ENCODE measurements at places on chromosomes 5 and 9.
A peak's percentile ranks its signal among the peaks of the same experiment; 100 is the strongest.

- DNase-seq: no peak
Measured at GRCh38 chr5:32504329-32504988, 59.9 kb upstream of the ZFR start.

DNA sequence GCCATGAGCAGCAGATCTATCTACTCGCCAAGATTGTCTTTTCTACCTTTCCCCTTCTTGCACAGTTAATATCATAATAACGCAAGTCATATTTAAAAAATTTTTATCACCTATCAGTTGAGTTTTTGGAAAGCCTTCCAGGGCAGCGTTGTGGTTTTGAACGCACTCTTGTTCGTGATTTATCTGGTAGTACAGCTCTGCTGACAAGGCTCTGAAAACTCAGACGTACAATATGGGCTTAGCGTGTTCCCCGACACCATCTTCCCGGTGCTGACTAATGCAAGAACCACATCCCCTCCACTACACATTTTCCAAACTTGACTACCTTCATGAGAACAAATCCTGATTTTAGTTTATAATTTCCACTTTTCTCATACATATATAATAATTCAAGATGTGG is 1.6 kb upstream of the NFIL3 start:
- DNase-seq: no peak

DNA sequence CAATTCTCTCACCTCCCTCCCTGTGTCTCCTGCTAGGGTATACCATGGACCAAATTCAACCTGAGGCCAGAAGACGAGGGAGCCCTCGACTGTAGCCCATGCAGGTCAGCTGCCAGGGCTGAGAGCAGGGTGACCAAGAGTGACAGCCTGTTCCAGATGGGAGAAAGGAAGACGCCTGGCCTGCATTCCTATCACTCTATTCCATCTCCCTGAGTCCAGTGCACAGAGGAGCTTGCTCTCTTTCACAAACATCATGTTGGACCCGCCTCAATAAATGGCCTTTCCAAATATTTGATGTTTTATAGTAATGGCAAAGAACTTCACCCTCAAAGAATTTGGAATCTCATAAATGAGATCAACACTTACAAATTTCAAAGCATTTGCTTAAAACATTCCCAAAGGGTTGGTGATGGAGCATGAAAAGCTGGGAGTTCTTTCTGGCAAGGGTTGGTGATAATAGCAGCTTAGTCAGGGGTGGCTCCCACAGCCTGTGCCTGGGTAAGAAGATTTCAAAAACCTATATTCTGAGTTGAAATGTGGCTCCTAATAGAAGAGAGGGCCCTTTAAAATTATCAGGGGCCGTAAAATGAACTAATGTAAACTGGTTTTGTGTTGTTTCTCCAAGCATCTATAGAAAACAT is 393.1 kb downstream of the EFNA5 start:
- DNase-seq: no peak

DNA sequence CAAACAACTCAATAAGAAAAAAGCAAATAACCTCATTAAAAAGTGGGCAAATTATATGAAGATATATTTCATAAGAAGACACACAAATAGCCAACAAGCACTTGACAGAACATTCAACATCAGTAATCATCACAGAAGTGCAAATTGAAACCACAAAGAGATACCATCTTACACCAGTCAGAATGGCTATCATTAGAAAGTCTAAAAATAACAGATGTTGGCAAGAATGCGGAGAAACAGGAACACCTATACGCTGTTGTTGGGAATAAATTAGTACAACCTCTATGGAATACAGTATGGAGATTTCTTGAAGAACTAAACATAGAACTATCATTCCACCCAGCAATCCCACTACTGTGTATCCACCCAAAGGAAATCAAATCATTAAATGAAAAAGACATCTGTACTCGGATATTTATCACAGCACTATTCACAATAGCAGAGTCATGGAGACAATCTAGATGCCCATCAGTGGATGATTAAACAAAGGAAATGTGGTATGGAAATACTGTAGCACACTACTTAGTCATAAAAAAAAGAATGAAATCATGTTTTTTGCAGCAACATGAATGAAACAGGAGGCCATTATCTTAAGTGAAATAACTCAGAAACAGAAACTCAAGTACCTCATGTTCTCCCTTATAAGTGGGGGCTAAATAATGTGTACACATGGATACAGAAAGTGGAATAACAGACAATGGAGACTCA is 106.8 kb upstream of the FST start:
- DNase-seq: no peak

DNA sequence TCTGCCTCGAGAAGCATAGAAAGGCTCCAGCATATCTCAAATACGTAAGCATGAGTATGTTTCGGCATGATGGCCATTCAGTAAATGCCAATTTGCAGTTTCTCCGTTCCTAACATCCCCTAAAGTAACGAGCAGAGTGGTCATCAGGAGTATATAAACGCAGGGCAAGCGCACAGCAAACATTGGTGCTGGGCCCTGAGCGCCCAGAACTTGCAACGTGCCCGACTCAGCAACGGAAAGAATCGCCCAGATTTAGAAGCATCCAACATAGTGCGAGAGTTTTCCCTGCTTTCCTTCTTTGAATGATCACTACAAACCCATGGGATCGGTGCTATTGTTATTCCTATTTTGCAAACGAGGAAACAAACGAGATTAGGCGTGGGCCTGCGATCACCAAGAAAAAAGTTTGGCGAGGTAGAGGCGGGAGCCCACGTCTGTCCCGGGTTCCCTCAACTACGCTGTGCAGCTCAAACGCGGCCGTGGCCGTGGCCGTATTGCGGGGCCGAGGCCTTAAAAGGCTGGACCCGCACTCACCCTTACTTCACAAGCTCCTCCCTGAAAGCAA is 505 bp downstream of the RPS14 start:
- no peak for DNase-seq

GRCh38 chr9:88991066-88992034 is at the start of gene S1PR3:
TSS of gene S1PR3 (plus strand) at chr9:88991468. CDS start at chr9:89001201, 9,733 bp downstream.
- DNase-seq: peak; percentile 65

DNA sequence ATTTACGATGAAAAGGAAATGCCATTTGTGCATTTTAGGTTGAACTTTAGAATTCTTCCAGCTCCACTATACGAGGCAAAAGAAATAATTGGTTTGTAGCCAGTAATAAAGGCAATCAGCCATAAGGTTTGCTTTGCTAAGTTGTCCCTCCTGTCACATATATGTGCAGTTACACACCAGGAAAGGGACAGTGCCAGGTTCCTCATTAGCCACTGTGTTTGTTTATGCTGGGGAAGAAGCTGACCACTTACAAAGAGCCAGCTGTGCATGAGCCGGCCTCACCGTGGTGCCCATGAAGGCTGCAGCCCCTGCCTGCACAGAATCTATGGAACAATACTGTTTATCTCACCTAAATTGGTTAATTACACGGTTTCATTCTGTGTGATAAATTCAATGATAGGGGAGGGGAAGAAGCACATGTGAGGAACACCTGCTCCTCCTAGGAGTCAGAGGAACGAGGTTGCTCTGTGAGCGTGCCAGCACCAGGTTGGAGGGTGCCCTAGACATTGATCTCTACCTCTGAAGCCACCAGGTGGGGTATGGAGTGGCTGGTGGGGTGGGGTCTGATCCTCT is 173.8 kb upstream of the DAP start:
- no peak for DNase-seq

DNA sequence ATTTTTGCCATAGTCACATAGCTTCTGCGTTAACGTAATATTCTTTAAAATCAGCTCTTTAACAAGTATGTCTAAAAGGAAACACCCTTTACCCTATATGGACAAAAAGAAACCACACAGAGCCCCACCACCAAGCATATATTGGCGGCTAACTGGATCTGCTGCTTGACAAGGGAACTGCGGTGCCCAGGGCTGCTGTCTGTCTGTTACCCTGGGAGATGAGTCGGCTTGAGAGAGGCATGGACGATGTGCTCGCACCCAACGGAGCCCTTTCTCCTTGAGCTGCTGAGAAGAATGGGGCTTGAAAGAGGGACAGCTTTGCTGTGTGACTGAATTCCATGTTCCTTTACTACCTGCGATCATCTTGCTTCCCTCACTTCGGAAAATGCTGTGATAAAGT is 158.6 kb upstream of the SHB start:
- DNase-seq: no peak

DNA sequence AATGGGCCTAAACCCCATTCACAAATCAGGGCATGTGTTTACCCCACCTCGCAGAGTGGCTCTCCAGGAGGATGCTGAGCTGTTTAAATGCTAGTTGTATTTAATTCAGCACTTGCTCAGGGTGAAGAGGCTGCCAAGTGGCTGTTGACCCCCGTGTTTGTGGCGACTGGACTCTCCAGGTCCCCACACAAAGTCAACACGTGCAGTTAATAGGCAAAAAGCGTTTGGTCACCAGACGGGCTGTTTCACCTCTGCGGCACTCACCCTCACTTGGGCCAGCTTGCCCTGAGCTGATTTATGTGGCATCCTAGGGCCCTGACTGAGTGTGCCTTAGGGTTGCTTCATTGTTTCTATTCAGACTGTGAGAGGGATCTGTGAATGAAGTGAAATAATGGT is 152.3 kb downstream of the GAS1 start:
- no peak for DNase-seq

DNA sequence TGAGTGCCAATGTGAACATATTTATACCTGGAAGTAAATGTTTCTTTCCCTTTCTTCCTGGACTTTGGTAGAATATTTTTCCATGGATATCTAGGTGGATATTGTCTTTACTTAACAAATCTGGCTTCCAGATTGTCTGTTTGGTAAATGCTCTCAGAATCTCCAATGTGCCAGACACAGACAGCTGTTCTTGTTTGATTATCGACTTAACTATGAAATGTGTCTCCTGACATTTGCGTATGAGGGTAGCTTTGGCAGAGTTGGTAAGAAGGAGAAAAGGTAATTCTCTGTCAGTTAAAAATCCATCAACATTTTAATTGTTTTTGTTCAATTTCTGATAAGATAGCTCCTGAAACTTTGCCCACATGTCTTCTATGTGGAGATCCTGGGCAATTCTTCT is 196.4 kb upstream of the NUDT12 start:
- no peak for DNase-seq

- DNase-seq: no peak
Measured at GRCh38 chr5:140855772-140856674, at the start of gene PCDHA10. TSS of gene PCDHA10 (plus strand) at chr5:140855897. CDS start at chr5:140856049, 152 bp downstream.

DNA sequence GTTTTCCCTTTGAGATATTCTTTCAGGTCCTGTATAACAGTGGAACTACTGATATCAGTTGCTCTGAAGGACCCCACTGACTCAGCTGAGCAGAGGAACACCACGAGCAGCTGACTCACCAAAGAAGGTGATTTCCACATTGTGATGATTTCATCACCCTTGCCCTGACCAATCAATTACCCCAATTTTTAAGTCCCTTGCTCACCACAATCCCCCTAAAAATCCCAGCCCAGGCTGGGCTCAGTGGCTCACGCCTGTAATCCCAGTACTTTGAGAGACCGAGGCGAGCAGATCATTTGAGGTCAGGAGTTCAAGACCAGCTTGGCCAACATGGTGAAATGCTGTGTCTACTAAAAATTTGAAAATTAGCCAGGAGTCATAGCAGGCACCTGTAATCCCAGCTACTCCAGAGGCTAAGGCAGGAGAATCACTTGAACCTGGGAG is 125.3 kb upstream of the ABCA1 start:
- no peak for DNase-seq

GRCh38 chr5:143931476-143931875 is 119.5 kb downstream of the HMHB1 start:
- no peak for DNase-seq

GRCh38 chr5:11507156-11507910 is 396.9 kb downstream of the CTNND2 start:
- DNase-seq: no peak
